ENCODE measurements at places on chromosomes 11 and 22. TPM values are rescaled to one million over a fixed set of nuclear protein-coding genes. Genes with fewer than 3 reads are reported as not detected.

MPZL2 gene
- total RNA-seq = 26.2 TPM

DNA sequence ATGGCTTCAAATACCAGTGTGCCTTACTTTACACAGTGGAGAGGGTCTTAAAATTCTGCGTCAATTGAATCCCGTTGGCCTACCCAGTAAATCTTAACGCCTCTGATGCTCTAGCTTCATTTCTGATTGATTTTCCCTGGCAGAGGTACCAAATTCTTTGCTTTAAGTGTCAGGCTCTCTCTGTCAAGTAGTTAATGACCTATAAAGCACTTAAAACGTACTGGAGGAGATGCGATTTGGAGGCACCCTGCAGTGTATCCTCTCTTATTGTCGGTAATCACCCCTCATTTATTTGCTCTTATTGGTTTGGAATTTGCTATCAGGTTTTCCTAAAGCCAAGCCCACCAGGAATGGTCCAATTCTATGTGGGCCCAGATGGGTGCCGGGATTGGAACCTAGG lies 59.2 kb downstream of the NFAM1 start:
- no peak overlapping the region for H3K4me3 ChIP-seq
- H3K4me1 ChIP-seq = peaks cover 8% of the 10 kb centered on the region
- H3K27ac ChIP-seq = no peak overlapping the region
- no peaks in the 10 kb centered on the region for H3K36me3 ChIP-seq

- no peak for DNase-seq
- H3K4me1 ChIP-seq = no peaks in the 10 kb centered on the region
- peaks cover 16% of the 10 kb centered on the region for H3K36me3 ChIP-seq
- no peak overlapping the region for H3K27ac ChIP-seq
- H3K4me3 ChIP-seq = no peak overlapping the region
Measured at GRCh38 chr11:48138222-48138621, 78.4 kb upstream of the OR4B1 start.

SMTNL1 gene
- not detected for total RNA-seq

DNA sequence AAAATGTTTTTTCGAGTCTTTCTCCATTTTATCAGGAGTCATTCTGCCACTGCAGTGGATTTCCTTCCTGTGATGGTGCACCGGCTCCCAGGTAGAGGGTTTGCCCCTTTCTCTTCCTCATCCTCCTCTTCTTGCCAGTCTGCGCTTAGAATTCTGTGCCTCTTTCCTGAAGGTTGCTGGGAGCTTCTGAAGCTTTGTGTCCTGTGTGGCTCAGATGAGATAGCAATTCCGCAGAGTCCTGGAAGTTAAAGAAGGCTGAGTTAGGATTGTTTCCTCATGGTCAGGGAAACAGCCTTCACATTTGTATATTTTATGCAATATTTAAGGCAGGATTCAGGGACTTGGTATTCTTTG lies 264 bp downstream of the BCO2 start:
- no peaks in the 10 kb centered on the region for H3K36me3 ChIP-seq
- peak overlapping the region; percentile 51 for H3K4me3 ChIP-seq
- no peak overlapping the region for H3K27ac ChIP-seq
- peaks cover 22% of the 10 kb centered on the region for H3K27me3 ChIP-seq
- H3K4me1 ChIP-seq = peaks cover 9% of the 10 kb centered on the region

MPZL3 gene
- 51.7 TPM for total RNA-seq

GRCh38 chr22:42431401-42432019 lies 693 bp downstream of the NFAM1 start:
- H3K27ac ChIP-seq = no peak overlapping the region
- H3K36me3 ChIP-seq = no peaks in the 10 kb centered on the region
- peaks cover 10% of the 10 kb centered on the region for H3K27me3 ChIP-seq
- DNase-seq = no peak
- H3K4me1 ChIP-seq = no peaks in the 10 kb centered on the region
- no peak overlapping the region for H3K4me3 ChIP-seq

DNA sequence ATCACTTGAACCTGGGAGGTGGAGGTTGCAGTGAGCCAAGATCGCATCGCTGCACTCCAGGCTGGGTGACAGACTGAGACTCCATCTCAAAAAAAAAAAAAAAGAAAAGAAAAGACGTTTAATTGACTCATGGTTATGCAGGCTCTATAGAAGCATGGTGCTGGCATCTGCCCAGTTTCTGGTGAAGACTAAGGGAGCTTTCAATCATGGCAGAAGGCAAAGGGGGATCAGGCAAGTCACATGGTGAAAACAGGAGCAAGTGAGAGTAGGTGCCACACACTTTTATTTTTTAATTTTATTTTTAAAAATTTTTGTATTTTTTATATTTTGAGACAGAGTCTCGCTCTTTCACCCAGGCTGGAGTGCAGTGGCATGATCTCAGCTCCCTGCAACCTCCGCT lies 8.4 kb upstream of the PATZ1 start:
- no peak overlapping the region for H3K4me3 ChIP-seq
- no peaks in the 10 kb centered on the region for H3K36me3 ChIP-seq
- DNase-seq = no peak
- peaks cover 1% of the 10 kb centered on the region for H3K27me3 ChIP-seq

DNA sequence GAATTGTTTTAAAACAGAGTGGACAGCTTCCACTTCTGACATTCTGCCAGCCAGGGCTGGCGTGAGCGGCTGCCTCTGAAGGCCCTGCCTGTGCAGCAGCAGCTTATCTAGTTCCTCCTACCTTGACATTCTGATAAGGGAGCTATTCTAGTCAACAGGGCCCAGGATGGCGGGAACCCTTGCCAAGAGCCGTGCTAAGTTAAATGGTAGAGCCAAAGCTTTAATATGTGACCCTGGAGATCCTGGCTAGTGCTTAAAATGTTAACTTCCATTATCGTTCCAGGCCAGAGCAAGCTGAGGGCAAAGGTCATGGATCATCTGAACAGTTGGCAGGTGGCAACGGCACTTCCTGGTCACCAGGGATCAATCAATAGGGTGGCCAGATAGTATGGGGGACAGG lies 3.5 kb downstream of the KCNJ5 start:
- no peak overlapping the region for H3K4me3 ChIP-seq
- H3K27ac ChIP-seq = no peak overlapping the region
- no peak for DNase-seq
- peaks cover 3% of the 10 kb centered on the region for H3K4me1 ChIP-seq

GRCh38 chr22:17788528-17789378 lies 14.5 kb upstream of the BID start:
- no peak for DNase-seq
- no peaks in the 10 kb centered on the region for H3K27me3 ChIP-seq
- H3K4me3 ChIP-seq = no peak overlapping the region
- no peaks in the 10 kb centered on the region for H3K4me1 ChIP-seq
- H3K36me3 ChIP-seq = no peaks in the 10 kb centered on the region
